ENCODE measurements at places on chromosomes 16 and 17. TPM values are rescaled to one million over a fixed set of nuclear protein-coding genes. Genes with fewer than 3 reads are reported as not detected.

The BAIAP3 gene
- total RNA-seq: 9.3 TPM

The CCL1 gene
- not detected for total RNA-seq

The ZNF469 gene
- total RNA-seq: 11.7 TPM

The NPIPB9 gene
- 3.5 TPM for total RNA-seq

The BCAR1 gene
- 56.5 TPM for total RNA-seq

The CDK5R1 gene
- total RNA-seq: 39.2 TPM

The DERL2 gene
- 42.9 TPM for total RNA-seq

The HOXB9 gene
- total RNA-seq: not detected

The CNTD1 gene
- not detected for total RNA-seq

The KRTAP1-3 gene
- not detected for total RNA-seq

The ZC3H7A gene
- total RNA-seq: 110 TPM

The KRTAP9-4 gene
- total RNA-seq: not detected

The PRR35 gene
- 2.0 TPM for total RNA-seq

All from camera-type eye (tissue), 1 donor.